Lung (tissue), 17 donors: ENCODE measurements at places on chromosomes 4 and X. TPM values are rescaled to one million over a fixed set of nuclear protein-coding genes. Genes with fewer than 3 reads are reported as not detected.

- no peak for DNase-seq
Measured at GRCh38 chr4:94507708-94508107, 56.0 kb downstream of the PDLIM5 start.

The PHF8 gene
- 27.6 TPM for total RNA-seq

DNA sequence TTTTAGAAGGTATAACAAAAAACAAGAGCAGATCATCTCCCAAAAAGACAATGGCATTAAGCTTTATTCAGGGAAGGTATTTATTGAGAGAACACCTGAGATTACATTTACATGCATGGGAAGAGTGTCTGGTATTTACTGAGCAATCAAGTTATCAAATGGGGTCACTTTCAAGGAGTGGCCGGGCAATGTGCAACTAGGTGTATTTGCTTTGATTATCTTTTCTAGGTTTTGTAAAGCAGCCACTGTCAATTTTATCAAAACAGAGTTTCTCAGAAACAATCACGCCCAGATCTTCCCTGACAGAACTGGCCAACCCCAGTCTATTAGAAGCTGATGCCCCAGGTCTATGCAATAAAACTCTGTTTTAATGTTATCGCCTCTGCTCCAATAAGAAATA, 169.5 kb downstream of the GLRA2 start:
- DNase-seq = no peak

DNA sequence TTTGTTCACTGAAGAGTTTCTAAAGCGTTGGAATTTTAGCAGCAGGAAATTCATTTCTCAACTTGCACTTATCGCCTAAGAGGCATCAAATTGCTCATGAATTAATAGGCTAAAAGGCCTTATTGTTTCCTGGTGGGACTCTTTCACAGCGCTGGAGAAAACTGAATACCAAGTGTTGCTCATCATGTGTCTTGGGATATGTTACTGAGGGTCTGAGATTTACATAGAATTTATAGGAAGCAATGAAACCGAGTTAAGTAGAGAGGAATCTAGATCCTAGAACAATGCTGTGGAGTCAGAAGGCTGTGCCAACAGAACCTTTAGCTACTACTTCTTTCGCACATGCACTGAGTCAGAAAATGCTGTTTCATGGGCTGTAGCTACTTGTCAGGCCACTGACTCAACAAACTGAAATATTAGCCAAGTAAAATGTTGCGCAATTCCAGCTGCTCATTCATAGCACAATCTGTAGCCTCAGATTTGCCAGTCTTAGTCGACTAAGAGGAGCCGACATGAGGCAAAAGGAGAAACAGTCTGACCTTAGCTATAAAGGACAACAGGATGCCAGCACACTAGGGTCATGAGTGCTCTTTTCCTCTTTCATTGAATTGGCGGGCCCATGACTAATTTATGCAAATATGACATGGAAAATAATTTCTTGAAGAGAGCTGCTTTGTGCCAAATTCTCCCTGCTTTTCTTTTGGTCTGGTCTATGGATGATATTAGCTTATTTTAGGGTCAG, 35.9 kb upstream of the CXCL8 start:
- peak; percentile 19 for DNase-seq

DNA sequence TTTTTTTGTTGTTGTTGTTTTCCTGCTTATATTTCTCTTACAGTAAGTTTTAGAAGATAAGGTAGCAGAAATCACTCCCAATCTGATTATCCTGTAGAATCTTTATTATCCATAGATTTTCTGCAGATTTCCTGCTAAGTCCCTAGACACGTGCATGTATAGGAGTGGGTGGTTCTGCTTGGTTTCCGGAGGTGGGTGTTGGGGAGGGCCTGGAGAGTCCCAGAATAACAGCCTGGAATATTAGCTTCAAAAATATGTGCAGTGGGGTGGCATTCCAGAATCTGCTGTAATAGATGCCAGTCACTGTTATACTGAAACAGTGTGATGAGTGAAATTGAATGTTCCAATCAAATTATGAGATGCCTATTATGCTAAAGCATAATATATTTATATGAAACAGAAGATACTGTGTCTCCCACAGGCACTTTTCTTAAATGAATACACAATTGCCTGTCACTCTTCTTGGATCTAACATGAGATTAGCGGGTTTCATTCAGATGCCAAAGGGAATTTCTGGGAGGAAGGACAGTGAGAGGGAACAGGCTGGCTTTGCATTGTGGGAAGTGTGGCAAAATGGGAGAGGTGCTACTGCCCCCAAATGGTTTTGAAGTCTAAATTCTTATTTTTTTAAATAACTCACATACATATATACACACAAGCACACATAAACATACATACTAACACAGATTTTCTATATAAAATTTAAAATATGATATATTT, 37.6 kb downstream of the C4orf50 start:
- DNase-seq = peak; percentile 32

DNA sequence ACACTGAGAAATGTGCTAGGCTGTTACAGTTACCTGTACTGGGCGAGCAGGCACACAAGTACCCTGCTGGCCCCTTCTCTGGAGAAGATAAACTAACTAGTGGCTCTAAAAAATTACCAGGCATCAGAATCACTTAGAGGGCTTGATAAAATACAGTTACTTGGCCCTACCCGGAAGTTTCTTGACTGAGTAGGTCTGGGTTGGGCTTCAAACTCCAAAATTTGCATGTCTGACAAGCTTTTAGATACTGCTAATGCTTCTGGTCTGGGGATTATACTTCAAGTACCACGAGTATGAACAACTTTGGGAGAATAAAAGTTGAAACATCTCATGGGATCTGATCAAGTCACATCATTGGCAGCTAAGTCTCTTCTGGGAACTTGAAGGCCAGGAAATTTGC, 30.8 kb downstream of the CEP135 start:
- no peak for DNase-seq

DNA sequence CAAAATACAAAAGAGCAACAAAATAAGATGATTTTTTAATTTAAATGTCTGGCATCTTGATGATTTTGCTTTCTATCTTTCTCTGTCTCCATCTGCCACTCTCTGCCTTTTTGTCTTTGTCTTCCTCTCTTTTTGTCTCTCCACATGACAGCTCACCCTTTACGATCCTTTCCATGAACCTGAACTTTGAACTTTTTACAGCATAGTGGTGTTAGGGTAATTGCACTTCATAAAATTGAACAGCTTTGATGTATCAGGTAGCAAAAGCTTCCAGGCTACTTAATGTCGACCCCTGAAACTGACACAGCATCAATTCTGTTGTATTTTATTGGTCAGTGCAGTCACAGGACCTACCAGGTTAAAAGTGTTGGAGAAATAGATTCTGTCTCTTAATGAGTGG, 1517.0 kb downstream of the ADGRL3 start:
- no peak for DNase-seq

The SERPINA7 gene
- not detected for total RNA-seq

The HELQ gene
- 17.6 TPM for total RNA-seq

The HPGDS gene
- 3.4 TPM for total RNA-seq

- DNase-seq = no peak
Measured at GRCh38 chr4:14138106-14138505, 510.6 kb upstream of the BOD1L1 start.

The SMIM14 gene
- total RNA-seq = 42.8 TPM

- no peak for DNase-seq
Measured at GRCh38 chrX:68416592-68416991, 16.7 kb downstream of the OPHN1 start.

The DLG3 gene
- 26.7 TPM for total RNA-seq

GRCh38 chr4:99438405-99438780, 3.3 kb upstream of the ADH7 start:
- DNase-seq = no peak

- peak; percentile 73 for DNase-seq
Measured at GRCh38 chr4:182642831-182643230, 274.4 kb downstream of the DCTD start.

- no peak for DNase-seq
Measured at GRCh38 chr4:121800638-121800960, 524 bp upstream of the EXOSC9 start.

GRCh38 chr4:78092850-78093249, 35.7 kb downstream of the FRAS1 start:
- DNase-seq = no peak

GRCh38 chr4:55184600-55185523, 59.5 kb upstream of the KDR start:
- peak; percentile 71 for DNase-seq

DNA sequence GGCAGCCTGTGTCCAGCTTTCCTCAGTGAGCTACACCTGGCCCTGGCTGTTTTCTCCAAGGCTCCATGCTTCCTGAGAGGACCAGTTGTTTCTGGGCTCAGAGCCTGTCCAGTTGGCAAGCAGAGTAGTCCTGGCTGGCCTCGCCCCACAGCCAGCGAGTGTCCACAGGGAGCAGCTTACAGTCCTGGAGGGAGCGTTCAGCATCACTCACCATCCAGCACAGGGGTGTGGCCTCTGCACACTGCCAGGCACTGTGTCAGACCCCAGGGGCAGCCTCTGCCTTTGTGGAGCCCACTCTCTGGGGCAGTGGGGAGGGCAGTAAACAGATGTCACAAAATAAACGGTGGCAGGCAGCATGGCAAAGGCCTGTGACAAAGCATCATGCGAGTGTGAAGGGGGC, 23.9 kb downstream of the EVC start:
- DNase-seq = no peak

The GNRHR gene
- not detected for total RNA-seq

DNA sequence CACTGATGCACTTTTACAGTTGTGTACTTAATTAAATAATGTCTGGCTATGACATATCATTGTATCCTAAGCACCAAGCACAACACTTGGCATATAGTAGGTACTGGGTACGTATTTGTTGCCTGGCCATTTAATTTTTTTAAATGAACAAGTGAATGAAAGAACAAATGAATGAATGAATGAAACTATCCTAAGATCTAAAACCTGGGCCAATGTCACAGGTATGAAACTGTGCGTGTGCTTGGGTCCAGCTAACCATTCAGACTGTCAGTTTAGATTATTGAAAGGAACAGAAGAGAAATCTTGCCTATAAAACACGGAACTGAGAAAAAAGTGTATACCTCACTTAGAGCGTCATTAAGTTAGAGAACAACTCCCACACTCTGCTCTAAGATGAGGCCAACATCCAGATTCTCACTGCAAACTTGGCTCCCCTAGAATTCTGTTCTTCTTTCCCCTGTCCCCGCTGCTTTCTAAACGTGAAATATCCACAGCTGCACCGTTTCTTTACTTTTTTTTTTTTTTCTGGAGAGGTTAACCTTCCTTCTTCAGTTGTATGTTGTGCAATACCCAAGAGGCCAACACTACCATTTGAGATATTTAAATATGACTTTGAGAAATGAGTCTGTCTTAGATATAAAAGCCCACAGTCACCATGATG, 17.3 kb upstream of the SEL1L3 start:
- no peak for DNase-seq

The TACR3 gene
- 0.06 TPM for total RNA-seq

DNA sequence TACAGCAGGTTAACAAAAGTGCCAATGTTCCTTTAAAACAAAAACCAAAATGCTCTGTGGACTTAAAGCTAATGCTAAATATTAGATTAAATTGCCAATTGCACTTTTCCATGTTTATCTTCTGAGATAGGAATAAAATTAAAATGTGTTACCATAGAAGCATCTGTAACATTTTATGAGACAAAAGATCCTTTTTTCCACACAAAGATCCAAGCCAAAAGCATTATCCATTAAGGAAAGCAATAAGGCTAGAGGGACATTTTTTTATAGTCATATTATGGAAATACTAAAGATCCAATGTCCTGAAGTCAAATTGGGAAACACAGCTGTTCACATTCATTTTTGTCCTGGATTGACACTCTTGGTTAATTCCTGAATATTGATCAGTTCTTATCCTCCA, 73.6 kb downstream of the PALLD start:
- DNase-seq = no peak

The CNKSR2 gene
- 3.4 TPM for total RNA-seq

The TMEM271 gene
- not detected for total RNA-seq

DNA sequence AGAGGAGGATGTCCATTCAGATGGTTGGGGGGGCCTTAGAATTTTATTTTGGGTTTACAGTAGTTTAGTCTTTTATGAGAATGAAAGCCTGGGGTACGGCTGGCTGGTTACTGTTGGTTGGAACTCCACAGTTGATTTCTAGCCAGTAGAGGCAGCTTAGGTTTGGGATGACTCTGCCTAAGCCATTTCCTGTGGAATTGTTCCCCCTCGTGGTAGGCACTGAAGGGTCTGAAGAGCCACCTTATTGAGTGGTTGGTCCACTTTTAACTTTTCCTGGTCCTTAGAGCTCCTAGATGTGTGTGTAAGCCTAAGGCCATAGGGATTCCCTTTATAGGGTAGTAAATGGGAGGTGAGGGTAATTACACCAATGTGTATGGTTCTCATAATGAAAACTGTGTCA, 19.7 kb downstream of the SPIN3 start:
- DNase-seq = no peak

GRCh38 chrX:119151051-119151380, 23.4 kb upstream of the KIAA1210 start:
- peak; percentile 84 for DNase-seq

DNA sequence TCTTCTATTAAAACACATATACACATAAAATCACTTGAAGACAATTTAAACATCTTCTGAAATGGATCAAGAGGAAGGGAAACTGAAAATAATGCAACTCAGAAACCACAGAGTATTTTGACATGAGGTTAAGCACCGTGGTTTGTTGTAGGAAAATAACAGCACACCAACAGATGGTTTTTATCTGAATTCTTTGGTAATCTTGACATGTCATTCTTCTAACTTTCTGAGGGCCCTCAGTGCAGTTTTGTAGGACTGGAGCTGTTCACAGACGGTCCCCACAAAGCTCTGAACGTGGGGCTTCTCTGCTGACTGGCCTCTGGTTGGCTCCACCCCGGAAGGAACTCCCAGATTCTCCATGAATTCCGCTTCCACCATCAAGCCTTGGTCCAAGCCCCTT, 16.0 kb upstream of the TLR8 start:
- DNase-seq = no peak

- DNase-seq = no peak
Measured at GRCh38 chr4:99471896-99472295, 36.8 kb upstream of the ADH7 start.

GRCh38 chr4:140982613-140983340, 150.5 kb downstream of the RNF150 start:
- DNase-seq = no peak

The ANTXR2 gene
- 47.2 TPM for total RNA-seq

DNA sequence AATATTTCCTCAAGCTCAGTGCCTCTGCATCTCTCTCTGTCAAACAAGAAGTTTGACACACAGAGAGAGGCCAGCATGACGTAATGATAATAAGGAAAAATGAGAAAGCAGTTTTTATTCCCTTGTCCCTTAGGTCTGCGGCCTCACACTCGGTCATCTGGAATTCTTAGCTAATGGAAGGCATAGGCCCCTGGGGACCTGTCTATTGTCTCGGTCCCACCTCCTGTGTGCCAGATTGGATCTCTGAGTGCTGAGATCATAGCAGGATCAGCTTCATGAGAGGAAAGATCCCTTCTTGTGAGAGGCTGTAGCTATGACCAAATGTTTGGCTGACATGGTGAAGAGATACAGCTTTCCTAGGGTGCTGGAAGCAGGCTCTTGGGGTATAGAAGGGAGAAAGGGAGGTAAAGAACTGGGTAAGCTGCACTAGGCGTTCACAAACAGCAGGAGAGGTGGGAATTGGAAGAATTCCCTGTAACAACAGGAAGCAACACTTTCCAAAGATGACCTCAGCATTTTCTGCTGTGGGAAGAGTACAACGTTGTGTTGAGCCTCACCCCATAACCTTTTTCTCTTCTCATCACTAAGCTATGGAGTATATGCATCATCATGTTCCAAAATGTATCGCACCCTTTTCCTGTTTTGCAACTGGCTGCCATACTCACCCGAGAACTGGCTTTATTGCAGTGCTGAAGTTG, 20.2 kb downstream of the TMEM31 start:
- peak; percentile 63 for DNase-seq
